ENCODE measurements at places on chromosomes 7 and 10. TPM values are rescaled to one million over a fixed set of nuclear protein-coding genes. Genes with fewer than 3 reads are reported as not detected.

DNA sequence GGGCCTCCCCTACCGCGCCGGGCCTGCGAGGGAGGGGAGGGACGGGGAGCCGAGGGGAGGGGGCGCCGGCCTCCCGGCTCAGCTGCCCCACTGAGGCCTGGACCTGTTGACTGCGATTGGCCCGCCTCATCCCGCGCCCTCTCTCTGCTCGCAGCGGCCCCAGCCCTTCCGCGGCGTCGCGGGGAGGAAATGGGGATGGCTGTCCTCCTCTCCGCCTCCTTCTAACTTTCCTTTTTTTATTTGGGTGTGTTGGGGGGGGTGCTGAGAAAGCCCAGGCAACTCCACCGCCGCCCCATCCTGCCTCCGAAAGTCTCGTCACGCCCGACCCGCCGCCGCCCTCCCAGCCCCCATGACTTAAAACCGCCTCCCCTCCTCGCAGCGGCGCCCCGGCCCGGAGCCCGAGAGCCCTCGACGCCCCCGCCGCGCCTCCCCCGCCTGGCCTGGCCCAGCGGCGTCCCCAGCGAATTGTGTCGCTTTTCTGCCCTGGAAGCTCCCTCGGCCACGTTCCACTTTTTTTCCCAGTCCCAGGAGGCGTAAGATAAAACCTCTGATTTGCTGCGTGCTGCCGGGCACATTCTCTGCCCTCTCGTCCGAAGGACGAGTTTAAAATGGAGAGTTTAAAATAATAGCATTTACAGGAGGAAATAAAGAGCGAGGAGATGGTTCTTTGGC, 842 bp upstream of the SKIDA1 start:
- DNase-seq: no peak

- DNase-seq: no peak
Observed at GRCh38 chr7:34840176-34840785, 182.3 kb downstream of the NPSR1 start.

- no peak for DNase-seq
Observed at GRCh38 chr7:114852293-114852692, 69.6 kb upstream of the MDFIC start.

DNA sequence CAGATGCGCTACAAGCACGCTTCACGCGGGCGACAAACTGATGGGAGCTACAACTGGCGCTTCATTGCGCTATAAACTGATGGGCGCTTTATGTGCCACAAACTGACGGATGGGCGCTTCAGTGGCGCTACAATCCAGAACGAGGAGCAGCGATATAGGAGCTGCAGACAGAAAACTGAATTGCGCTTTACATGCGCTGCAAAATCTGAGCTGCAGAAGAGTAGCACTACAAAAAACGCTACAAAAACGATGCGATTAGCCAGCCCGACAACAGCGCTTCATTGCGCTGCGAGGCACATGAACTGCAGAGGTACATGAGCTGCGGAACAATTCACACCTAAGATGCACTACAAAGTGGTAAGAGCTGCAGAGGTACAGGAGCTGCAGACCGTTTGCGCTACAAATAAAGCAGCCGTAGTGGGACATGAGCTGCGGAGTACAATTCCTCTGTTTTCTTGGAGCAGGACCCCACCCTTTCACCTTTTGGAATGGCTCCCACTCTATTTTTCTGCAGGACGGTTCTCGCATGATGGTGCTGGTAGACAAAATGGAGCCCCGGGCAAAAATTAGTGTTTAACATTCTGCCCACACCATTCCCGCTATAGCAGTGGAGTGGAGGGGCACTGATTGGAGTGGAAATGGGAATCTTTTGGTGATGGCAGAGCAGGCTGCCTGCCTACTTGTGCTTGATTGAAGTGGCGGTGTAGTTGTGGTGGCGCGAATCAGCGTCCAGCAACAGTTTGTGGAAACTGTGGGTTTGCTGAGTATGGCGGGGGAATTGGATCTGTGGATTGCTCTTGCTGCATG, 1.2 kb upstream of the SGCE start:
- no peak for DNase-seq

DNA sequence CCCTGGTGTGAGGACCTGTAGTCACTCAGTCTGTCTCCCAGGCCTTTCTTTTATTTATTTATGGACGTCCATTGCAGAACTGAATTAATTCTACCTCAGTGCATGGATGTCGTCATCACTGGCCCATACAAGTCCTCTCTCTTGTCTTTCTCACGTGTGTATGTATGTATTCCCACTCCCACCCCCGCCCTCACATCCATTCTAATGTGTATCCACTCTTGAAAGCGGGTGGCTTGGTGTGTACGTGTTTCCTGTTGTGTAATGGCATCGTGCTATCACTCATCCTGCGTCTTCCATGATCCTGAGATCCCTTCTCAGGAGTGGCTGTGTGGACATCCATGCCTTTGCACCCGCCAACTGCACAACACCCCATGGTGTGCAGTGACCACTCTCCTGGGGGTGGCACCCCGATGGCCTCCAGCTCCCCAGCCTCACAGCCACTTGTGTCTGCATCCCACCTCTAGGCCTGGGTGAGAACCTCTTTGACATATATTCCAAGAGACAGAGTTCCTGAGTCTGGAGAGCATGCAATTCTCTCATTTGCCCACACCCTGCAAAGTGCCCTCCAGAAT, 3.0 kb upstream of the AOC1 start:
- DNase-seq: no peak

- no peak for DNase-seq
Observed at GRCh38 chr7:105250239-105250638, 138.5 kb downstream of the SRPK2 start.

- no peak for DNase-seq
Observed at GRCh38 chr7:67989142-67989541, 992.5 kb downstream of the TYW1 start.

- DNase-seq: no peak
Observed at GRCh38 chr10:124989526-124989925, 47.6 kb downstream of the ZRANB1 start.

The YKT6 gene
- 71.4 TPM for total RNA-seq

The ERVW-1 gene
- not detected for total RNA-seq

The H2BK1 gene
- total RNA-seq: not detected

The SERPINE1 gene
- 2.0 TPM for total RNA-seq

The C10orf105 gene
- total RNA-seq: not detected

The JCAD gene
- total RNA-seq: 0.91 TPM

The NPSR1 gene
- not detected for total RNA-seq

All from esophagus squamous epithelium (tissue), 5 donors.